AG09309 (cell line): ENCODE measurements at places on chromosomes 2 and 18.

DNA sequence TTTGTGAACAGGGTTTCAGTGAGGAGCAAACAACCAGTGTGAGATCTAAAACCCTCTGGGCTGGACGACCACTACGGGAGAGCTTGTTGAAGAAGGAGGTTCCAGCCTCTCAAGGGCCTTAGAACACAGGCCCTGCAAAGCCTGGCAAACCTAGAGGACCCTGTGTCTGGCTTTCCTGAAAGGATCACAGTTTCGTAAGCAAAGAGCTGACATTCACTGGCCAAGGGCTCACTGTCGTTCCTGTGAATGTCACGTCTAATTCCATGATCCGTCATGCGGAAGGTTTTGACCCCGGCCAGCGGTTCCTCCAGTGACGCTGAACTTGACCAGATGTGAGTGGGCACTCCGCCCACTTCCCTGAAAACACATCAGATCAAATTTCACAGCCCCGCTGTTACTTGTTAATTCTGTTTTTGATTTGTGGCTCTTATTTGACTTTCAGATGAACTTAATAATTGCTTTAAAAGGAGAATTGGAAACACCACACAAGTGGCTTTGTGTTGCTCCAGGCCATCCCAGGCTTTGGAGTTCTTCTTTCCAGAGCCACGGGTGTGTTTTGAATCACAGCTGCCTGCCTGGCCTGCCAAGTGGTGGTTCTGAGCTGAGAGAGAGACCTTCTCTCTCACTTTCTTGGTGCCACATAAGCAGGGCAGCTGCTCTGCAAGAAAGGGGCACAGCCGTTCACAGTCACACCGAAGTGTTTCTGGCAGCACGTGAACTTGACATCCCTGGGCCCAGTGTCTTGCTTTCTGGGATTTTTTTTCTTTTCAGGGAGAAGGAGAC lies 308.4 kb downstream of the NDUFA10 start:
- no peak for DNase-seq

- no peak for DNase-seq
These were observed 1080.5 kb upstream of the ACVR2A start for GRCh38 chr2:146764301-146764700.

GRCh38 chr2:169007356-169007755 lies 23.8 kb downstream of the ABCB11 start:
- no peak for DNase-seq

DNA sequence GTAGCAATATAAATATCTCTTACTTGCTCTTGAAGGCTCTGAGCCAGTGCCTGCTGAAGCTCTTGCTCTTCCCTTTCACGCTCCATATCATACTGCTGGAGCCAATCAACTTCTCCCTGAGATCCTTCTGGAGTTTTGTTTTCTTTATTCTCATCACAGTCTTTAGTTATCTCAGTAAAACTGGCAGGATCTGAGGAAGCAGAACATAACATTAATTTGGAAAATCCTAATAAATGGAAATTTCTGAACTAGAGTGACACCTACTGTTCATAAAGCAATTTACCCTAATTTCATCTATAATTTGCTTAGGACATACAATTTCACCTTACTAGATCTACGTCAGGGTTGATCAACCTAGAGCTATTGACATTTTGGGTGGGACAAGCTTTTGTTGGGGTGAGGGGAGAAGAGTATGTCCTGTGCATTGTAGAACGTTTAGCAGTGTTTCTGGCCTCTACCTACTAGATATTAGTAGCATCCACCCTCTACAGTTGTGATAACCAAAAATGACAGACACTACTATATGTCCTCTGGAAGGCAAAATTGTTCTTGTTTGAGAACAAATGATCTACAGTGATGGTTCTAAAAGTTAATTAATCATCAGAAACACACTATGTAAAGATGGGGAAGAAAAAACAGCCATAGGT lies 47.2 kb downstream of the VIL1 start:
- DNase-seq, result no peak

DNA sequence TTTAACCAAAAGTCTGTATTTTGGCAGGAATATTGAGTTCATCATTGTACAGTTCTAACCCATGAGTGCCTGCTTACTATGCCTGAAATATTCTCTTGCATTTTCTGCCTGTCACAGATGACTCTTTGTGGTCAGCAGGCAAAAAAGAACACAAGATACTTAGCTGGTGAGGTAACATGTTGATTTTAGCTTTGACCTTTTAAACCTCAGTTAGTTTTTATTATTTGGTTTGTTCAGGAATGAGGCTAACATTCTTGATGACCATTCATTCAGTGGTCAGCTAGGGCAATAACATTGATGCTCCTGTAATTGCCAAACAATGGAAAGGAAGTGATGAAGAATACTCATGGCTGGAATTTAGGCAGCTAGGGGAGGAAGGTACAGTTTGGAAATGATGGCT lies 491.2 kb downstream of the PIK3C3 start:
- DNase-seq, result no peak

GRCh38 chr2:171531836-171532450 lies 9.7 kb downstream of the CYBRD1 start:
- no peak for DNase-seq

GRCh38 chr2:64538764-64539433 lies 14.8 kb downstream of the AFTPH start:
- DNase-seq, result no peak

- DNase-seq, result no peak
These were observed 523.1 kb downstream of the XIRP2 start for GRCh38 chr2:167411367-167411766.

DNA sequence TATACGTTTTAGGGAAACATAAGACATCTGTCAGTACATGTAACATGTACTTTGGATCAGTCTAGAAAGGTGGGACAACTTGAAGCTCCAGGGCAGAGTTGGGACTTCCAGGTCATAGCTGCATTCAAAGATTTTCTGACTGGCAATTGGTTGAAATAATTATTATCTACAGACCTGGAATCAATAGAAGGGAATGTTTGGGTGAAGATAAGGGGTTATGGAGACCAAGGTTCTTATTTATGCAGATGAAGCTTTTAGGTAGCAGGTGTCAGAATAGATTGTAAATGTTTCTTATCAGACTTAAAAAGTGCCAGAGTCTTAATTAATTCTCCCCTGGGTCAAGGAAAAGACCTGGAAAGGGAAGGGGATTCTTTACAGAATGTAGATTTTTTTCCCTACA lies 19.8 kb downstream of the RPIA start:
- no peak for DNase-seq

DNA sequence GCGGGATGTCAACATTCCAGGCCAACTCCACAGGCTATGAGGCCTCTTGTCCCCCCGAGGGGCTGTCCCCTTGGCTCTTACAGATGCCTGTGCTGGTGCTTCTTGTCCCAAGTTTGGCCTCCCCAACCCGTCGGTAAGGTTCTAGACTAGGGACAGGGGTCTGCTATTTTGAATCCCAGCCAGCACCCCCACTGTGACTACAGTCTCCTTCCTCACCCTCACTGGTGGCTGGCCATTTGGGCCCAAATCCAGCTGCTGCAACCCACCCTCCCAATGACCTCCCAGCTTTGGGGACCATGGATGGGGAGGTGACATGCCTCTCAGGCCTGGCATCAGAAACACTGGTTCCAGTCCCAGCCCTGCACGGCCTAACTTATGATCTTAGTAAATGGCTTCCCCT lies 18.7 kb downstream of the CFAP65 start:
- no peak for DNase-seq

DNA sequence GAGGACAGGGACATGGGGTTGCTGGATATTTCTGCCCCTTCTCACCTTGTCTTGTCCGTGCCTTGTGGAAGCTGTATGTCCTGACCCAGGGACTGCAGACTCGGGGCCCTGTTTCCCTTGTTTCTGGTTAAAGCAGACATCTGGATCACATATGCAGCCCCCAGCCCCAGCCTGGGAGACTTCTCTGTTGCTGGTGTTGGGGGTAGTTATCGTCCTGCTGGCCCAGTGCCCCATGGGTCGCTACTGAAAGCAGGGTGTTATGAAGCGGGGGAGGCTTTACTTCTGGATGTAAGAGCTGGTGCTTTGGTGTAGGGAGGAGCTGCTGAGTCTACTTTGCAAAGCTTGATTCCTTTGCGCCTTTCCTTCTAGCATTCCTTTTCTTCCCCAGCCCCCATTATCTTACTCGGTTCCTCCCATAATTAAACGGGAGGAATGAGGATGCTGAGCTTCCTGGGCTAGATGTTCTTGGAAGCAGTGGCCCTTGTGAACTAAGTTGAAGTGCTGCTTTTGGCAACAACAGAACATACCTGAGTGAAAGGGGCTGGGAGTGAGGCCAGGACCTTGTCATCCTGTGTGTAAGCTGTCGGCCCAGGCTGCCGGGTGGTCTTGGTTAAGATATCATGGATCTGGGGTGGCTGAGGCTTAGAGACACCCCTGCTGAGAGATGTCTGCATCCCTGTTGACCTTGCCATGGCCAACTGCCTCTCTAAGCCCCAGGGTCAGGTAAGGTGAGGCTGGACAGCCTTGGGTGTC lies 3.4 kb downstream of the TET3 start:
- DNase-seq, result no peak

DNA sequence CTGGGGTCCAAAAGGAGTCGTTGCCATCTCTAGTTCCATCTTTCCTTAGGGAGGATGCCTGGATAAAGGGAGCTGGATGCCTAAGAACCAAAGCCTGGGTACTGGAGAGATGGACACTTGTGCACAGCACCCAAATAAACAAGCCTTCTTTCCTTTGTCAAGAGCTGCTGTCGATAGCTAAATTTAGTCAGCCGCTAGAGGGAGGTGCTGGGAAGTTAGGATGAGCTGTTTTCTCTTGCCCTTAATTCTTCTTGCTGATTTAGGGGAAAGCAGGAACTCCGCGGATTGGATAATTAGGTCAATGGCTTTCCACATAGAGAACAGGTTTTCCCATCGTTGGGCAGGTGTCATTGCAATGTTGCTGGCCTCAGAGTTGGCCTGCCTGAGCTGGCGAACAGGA lies 30.9 kb upstream of the SERPINB12 start:
- peak; percentile 38 for DNase-seq

GRCh38 chr18:79356435-79356834 lies 39.3 kb upstream of the NFATC1 start:
- no peak for DNase-seq

DNA sequence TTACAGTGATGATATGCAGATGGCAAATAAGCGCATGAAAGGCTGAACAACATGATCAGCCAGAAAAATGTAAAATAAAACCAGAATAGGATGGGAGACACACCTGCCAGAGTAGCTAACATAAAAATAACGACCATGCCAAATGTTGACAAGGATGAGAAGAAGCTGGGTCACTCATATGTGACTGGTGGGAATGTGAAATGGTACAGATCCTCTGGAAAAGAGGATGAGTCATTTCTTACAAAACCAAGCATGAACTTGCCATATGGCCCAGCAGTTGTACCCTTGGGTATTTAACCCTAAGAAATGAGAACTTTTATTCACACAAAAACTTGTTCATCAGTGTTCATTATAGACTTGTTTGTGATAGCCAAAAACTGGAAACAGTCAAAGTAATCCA lies 143.8 kb downstream of the SH3BP4 start:
- no peak for DNase-seq

DNA sequence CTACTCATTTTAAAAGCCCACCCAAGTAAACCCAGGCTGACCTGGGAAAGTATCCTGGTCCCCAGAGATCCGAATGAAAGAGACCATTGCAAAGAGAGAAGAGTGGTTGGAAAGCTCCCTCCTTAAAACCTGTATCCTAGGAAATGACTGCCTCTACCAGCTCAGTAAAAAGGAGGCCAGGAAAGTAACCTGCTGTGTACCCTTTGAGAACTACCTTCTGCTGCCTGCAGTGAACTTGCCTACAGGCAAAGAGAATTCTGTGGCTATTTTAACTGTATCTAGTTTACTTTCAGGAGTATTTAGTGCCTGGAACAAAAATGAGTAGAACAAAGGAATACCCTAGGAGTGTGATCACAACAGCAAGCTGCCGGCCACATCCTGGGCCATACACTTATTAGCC lies 641.7 kb upstream of the NRXN1 start:
- no peak for DNase-seq

GRCh38 chr2:72681016-72681995 lies 144.5 kb downstream of the EXOC6B start:
- no peak for DNase-seq

DNA sequence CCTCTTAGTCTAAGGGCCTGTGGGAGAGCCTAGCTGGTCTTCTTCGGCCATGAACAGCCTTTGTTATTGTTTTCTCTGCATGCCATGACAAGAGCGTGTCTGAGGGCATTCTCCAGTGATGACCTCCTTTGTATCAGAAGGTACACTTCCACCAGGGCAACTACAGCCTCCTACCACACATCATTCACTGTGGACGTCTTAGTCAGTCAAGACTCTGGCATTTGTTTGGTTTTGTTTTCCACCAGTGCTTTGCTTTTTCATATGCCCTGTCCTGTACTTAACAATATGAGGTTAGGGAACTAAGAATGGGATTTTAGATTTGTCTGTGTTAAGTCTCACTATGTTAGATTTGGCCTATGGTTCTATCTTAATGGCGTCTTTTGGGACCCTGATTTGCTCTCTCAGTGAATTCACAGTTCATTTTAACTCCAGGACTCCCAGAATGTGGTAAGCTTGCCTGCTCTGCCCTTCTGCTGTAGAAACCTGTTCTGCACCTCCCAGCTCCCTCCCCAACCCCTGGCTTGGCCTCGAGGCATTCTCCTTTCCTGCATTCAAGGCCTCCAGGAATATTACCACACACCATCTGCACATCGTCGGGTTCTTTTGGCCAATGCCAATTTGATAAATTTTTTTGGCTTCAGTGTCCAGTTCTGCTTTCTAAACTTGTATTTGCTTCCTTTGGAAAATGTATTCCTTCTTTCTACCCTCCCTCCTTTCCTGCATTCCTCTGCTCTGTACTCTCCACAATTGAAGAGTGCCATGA lies 42.8 kb upstream of the IL1R1 start:
- DNase-seq, result no peak
